ENCODE measurements at places on chromosomes 6 and 20.
A peak's percentile ranks its signal among the peaks of the same experiment; 100 is the strongest.

GRCh38 chr6:49805246-49805645 is 18.2 kb upstream of the PGK2 start:
- H3K27ac ChIP-seq: no peak overlapping the region
- H3K4me1 ChIP-seq: no peaks in the 10 kb centered on the region
- H3K27me3 ChIP-seq: no peaks in the 10 kb centered on the region
- no peaks in the 10 kb centered on the region for H3K36me3 ChIP-seq

- no peaks in the 10 kb centered on the region for H3K27me3 ChIP-seq
- H3K27ac ChIP-seq: peak overlapping the region; percentile 95
- peaks cover 84% of the 10 kb centered on the region for H3K4me1 ChIP-seq
- peak overlapping the region; percentile 53 for H3K4me3 ChIP-seq
- H3K36me3 ChIP-seq: peaks cover 3% of the 10 kb centered on the region
These were observed 87.2 kb downstream of the FKBP5 start for GRCh38 chr6:35601331-35602132.

DNA sequence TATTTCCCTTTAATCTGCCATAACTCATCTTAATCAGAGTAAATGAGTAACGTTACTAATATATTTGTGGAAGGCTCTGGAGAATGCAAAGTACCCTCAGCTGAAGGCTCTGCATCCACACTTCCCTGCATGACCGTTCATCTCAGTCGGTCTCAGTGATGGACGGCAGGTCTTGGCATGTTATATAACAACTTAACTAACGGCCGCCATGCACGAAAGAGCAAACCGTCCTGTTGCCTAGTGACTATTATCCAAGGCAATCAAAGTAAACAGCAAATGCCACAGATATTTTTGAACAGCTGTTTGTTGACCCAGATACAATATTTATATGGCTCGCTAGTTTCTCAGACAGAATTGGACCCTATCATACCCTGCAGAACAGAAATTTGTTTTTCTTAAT is 194.9 kb upstream of the SMLR1 start:
- H3K4me1 ChIP-seq: no peaks in the 10 kb centered on the region
- no peak overlapping the region for H3K4me3 ChIP-seq
- no peaks in the 10 kb centered on the region for H3K36me3 ChIP-seq
- no peak for DNase-seq
- H3K27ac ChIP-seq: no peak overlapping the region

GRCh38 chr6:16402581-16402900 is 164.2 kb downstream of the GMPR start:
- peaks cover 4% of the 10 kb centered on the region for H3K4me1 ChIP-seq
- H3K27me3 ChIP-seq: no peaks in the 10 kb centered on the region
- no peak overlapping the region for H3K4me3 ChIP-seq
- no peak for DNase-seq
- no peaks in the 10 kb centered on the region for H3K36me3 ChIP-seq

- no peak overlapping the region for H3K27ac ChIP-seq
- H3K4me3 ChIP-seq: no peak overlapping the region
- no peaks in the 10 kb centered on the region for H3K27me3 ChIP-seq
- H3K36me3 ChIP-seq: no peaks in the 10 kb centered on the region
- DNase-seq: no peak
- H3K4me1 ChIP-seq: no peaks in the 10 kb centered on the region
These were observed 142.2 kb downstream of the MOXD1 start for GRCh38 chr6:132259070-132259469.

GRCh38 chr20:25750220-25750764 is 53.6 kb upstream of the ZNF337 start:
- H3K4me1 ChIP-seq: no peaks in the 10 kb centered on the region
- no peaks in the 10 kb centered on the region for H3K36me3 ChIP-seq
- no peaks in the 10 kb centered on the region for H3K27me3 ChIP-seq
- H3K4me3 ChIP-seq: peak overlapping the region; percentile 57
- no peak overlapping the region for H3K27ac ChIP-seq

DNA sequence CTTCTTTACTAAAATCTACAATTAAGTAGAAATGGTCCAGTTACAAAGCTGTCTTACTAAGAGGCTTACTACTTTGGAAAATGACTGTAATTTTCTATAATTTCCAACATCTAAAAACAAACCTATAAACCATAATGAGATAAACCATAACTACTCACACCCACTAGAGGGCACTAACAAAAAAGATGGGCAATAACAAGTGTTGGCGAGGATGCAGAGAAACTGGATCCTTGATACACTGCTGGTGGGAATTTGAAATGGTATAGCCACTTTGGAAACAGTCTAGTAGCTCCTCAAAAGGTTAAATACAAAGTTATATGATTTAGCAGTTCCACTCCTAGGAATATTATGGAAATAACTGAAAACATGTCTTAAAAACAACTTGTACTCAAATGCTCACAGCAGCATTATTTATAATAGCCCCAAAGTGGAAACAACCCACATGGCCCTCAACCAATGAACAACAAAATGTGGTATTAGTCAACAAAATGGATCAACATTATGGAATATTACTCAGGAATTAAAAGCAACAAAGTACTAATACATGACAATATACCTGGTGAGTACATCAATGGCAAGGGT is 50.6 kb downstream of the GJA10 start:
- H3K27ac ChIP-seq: no peak overlapping the region
- no peak overlapping the region for H3K4me3 ChIP-seq
- peaks cover 12% of the 10 kb centered on the region for H3K36me3 ChIP-seq
- peaks cover 14% of the 10 kb centered on the region for H3K4me1 ChIP-seq
- DNase-seq: no peak
- H3K27me3 ChIP-seq: no peaks in the 10 kb centered on the region

DNA sequence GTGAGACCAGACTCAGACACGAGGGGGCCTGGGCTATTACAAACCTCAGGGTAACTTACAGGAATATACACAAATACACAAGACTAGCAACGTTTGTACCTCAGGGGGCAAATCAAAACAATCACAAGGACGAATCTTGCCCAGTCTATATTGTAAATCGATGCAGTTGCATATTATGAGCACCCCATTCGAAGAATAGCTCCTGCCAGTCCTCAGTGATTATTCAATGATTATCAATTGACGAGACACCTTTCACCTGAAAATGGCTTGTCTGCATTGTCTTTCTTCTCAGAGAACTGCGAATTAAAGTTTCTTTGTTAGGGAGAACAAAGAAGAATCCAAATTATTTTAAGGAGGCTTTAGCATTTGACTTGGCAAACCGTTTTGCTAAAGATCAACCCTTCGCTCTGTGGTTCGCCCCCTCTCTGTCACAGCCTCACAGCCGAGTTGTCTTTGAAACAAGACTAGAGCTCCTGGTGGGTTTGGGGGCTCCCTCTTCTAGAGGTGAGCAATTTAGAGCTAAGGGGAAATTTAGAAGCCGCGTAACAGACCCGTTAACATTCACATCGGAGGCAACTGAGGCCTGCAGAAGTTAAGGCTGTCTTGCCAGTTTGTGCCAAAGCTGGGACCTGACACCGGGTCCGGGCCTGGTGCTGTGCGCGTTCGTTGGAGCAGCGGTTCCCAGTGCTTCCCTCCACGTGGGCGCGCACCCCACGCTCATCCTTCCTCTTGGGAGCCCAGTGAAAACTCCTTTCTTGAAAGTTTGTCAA is 24.9 kb upstream of the MAP3K7 start:
- no peak for DNase-seq
- H3K4me3 ChIP-seq: peak overlapping the region; percentile 66
- H3K27ac ChIP-seq: no peak overlapping the region
- no peaks in the 10 kb centered on the region for H3K36me3 ChIP-seq
- H3K4me1 ChIP-seq: peaks cover 5% of the 10 kb centered on the region
- peaks cover 42% of the 10 kb centered on the region for H3K27me3 ChIP-seq

DNA sequence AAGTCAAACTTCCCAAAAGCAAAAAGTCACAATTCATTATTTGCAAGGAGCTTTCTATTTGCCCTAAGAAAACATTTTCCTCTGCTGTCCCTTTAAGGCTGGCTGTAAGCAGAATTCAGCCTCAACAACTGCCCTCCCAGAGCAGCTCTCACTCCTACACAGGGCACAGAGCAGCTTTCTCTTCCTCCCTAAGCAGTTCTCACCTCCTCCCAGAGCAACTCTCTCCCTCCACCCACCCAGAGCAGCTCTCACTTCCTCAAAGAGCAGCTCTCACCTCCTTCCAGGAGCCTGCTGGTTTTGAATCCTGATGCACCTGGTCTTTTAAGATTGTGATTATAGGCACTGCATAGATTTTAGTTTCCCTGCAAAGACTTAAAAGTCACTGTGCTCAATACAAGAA is 120.6 kb upstream of the TMEM181 start:
- H3K27me3 ChIP-seq: no peaks in the 10 kb centered on the region
- DNase-seq: no peak
- peaks cover 5% of the 10 kb centered on the region for H3K36me3 ChIP-seq
- H3K4me3 ChIP-seq: no peak overlapping the region

- H3K27me3 ChIP-seq: no peaks in the 10 kb centered on the region
- DNase-seq: peak; percentile 59
These were observed 787 bp upstream of the TNFRSF6B start for GRCh38 chr20:63695424-63696305.

- no peaks in the 10 kb centered on the region for H3K36me3 ChIP-seq
- no peaks in the 10 kb centered on the region for H3K4me1 ChIP-seq
- H3K27me3 ChIP-seq: no peaks in the 10 kb centered on the region
- no peak overlapping the region for H3K4me3 ChIP-seq
These were observed 87.9 kb upstream of the ZNF217 start for GRCh38 chr20:53681352-53682212.

- no peak overlapping the region for H3K27ac ChIP-seq
- no peaks in the 10 kb centered on the region for H3K27me3 ChIP-seq
- H3K4me3 ChIP-seq: no peak overlapping the region
- H3K36me3 ChIP-seq: no peaks in the 10 kb centered on the region
These were observed 58.3 kb downstream of the LY86 start for GRCh38 chr6:6646859-6647258.

DNA sequence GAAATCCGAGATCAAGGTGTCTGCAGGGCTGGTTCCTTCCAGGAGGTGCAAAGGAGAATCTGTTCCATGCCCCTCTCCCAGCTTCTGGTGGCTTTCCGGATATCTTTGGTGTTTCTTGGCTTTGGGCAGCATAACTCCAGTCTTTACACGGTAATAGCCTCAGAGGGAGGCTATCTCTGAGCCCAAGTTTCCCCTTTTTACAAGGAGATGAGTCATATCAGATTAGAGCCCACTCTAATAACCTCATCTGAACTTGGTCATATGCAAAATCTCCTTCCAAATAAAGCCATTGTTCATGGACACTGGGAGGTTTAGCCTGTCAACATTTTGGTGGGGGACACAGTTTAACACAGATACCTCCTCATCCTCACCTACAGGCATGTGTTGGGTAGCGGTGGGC is 213.7 kb downstream of the ATXN1 start:
- H3K4me1 ChIP-seq: peaks cover 20% of the 10 kb centered on the region
- H3K4me3 ChIP-seq: no peak overlapping the region
- H3K27ac ChIP-seq: no peak overlapping the region
- H3K27me3 ChIP-seq: no peaks in the 10 kb centered on the region
- no peak for DNase-seq
- no peaks in the 10 kb centered on the region for H3K36me3 ChIP-seq

DNA sequence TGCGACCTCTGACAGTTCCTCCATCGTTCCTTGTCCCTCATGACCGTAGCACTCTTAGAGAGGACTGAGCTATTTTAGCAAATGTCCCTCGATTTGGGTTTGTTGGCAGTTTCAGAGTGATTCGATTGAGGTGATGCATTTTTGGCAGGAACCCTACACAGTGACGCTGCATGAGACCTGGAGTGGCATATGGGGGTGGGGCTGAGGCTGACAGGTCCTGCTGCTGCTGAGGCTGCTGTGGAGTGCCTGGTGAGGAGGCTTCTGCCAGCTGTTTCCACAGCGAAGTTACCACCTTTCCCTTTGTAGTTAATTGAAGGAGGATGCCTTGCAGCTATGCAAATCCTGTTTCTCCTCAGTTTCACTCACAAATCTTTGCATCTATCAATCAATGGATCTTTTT is 19.8 kb downstream of the PXDC1 start:
- no peak overlapping the region for H3K27ac ChIP-seq
- H3K4me3 ChIP-seq: no peak overlapping the region
- peaks cover 6% of the 10 kb centered on the region for H3K36me3 ChIP-seq
- no peaks in the 10 kb centered on the region for H3K27me3 ChIP-seq

- peaks cover 21% of the 10 kb centered on the region for H3K4me1 ChIP-seq
- H3K27ac ChIP-seq: no peak overlapping the region
- no peak overlapping the region for H3K4me3 ChIP-seq
- DNase-seq: no peak
These were observed 135.3 kb upstream of the ARMC2 start for GRCh38 chr6:108712946-108713345.

DNA sequence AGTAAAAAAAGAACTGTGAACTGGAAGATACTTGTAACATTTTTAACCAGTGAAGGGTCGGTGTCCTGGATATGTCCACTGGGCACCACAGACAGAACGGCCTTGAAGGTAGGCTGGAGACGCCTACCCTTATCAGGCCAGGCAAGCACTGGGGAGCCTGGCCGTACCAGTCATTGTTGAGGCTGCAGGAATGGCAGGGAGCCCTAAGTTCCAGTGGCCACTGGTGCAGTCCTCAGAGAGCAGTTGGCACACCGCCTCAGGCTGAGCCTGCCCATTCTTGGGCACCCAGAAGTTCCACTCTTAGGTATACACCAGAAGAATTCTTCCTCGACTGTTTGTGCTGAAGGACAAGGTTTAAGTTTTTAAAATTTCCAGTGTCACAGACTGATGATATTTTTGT is 20.5 kb downstream of the DNAJC5 start:
- H3K4me1 ChIP-seq: no peaks in the 10 kb centered on the region
- no peaks in the 10 kb centered on the region for H3K36me3 ChIP-seq
- DNase-seq: no peak
- no peak overlapping the region for H3K4me3 ChIP-seq

- peaks cover 5% of the 10 kb centered on the region for H3K4me1 ChIP-seq
- no peak for DNase-seq
- H3K27me3 ChIP-seq: no peaks in the 10 kb centered on the region
- no peak overlapping the region for H3K27ac ChIP-seq
- H3K36me3 ChIP-seq: no peaks in the 10 kb centered on the region
These were observed 76.8 kb downstream of the MKKS start for GRCh38 chr20:10357061-10357708.

GRCh38 chr20:12113468-12114371 is 196.0 kb downstream of the BTBD3 start:
- H3K4me3 ChIP-seq: no peak overlapping the region
- H3K36me3 ChIP-seq: no peaks in the 10 kb centered on the region
- no peaks in the 10 kb centered on the region for H3K27me3 ChIP-seq
- DNase-seq: no peak
- no peak overlapping the region for H3K27ac ChIP-seq

- no peak overlapping the region for H3K4me3 ChIP-seq
- DNase-seq: no peak
- H3K4me1 ChIP-seq: no peaks in the 10 kb centered on the region
- H3K36me3 ChIP-seq: no peaks in the 10 kb centered on the region
These were observed 646.7 kb upstream of the PTCHD4 start for GRCh38 chr6:48757661-48758060.

DNA sequence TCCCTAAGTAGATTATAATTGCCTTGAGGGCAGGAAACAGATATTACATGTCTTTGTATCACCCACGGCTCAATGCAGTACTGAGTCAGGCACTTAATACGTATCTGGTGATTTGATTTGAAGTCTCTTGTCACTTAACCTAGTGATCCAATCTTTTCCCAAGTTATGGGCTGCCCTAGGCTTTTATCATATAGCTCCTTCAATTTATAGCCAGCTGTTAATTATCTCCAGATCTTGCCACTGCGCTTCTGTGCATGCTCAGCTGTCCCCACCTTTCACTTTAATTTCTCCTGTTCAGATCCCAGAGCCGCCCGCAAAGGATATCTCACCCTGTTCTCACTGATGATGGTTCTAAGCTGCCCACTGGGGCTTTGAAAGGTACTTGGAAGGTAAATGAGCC is 41.9 kb downstream of the SNHG17 start:
- no peak for DNase-seq
- H3K36me3 ChIP-seq: no peaks in the 10 kb centered on the region
- no peak overlapping the region for H3K4me3 ChIP-seq
- no peak overlapping the region for H3K27ac ChIP-seq
- H3K4me1 ChIP-seq: no peaks in the 10 kb centered on the region

Measured in psoas muscle (tissue), 8 donors.